ENCODE measurements at places on chromosomes 5 and 9.
A peak's percentile ranks its signal among the peaks of the same experiment; 100 is the strongest.

DNA sequence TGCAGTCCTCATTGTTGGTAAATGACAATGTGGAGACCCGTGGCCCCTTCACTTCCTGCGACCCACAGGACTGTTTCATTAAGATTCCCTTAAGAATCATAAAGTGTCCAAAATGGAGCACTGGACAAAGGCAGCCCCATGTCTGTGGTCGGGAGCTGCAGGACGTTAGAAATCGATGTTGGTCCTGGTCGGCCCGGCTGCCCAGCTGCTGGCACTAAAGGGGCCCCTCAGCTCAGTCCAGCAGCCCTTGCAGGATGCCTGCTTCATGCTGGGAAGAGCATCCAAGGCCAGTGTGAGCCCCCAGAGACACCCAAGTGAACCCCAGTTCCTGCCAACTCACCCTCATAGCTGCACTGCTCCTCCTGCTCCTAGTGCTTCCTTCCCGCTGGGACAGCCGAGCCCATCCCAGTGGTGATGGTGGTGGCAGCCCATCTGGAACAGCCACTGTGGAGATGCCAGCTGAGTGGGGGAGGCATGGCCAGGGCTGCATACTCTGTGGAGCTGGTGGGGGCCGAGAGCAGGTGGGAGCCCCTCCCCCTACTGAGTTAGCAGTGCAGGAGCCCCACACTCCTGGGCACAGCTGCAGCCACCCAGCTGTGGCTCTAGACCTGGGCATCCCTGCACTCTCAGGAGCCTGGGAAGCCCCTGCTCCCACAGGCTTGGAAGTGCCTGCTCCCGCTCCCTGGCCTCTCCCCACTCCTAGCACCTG, 168.0 kb upstream of the IRX2 start:
- no peak for DNase-seq

DNA sequence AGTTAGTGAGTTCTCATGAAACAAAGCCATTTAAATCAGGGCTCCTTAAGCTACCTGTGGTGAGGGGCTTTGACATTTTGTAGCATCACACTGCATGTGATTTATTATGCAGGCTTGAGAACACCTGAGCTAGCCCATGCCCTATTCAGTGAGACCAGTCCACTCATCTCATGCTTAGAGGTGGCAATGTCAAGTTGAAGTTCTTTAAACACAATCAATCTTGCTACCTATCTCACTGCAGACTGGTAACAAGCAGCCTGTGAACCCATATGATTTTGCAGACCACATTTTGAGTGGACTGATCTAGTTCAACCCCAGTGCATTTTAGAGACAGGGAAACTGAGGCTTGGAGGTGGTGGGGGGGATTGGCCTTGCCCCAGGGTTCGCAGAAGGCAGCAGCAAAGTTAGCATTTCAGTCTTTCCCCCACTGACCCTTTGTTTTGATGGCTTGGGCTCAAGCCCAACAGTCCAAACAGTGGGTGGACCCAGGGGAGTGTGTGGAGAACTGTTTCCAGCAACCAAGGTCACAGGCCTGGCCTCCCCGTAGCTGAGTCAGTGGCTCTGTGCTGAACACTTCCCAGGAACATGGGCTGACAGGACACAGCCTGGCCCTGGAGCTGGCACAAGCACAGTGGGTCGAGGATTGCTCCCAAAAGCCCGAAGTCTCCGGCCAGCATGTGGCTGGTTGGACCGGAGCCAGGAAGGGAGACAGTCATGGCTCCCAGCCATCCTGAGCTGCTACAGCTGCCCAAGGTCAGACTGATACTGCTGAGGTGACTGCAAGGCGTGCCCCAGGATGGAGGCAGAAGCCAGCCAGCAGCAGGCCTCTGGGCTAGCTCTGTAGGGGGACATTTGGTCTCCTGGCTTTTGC, 95.3 kb downstream of the RGS3 start:
- peak; percentile 55 for DNase-seq

GRCh38 chr9:109537288-109537687, 39.2 kb upstream of the PTPN3 start:
- no peak for DNase-seq

DNA sequence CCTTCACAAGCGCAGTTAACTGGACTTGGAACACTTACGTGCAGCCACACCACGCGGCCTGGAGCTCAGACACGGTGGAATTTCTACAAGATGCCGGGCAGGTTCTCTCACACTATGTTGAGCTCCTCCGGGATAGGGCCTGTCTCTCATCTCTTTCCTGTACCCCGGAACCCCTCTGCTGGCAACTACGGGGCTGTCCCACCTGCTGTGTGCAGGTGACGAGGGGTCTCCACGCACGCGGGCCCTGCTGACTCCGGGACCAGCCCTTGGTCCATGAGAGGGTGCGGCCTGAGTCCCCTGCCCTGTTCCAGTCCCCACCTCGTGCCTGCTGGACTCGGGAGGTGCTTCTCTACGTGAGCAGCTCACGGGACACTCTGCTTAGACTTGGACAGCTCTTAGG, 40.1 kb downstream of the SLC6A3 start:
- no peak for DNase-seq

- no peak for DNase-seq
These were observed 25.9 kb upstream of the CACNA1B start for GRCh38 chr9:137851516-137852267.

Data from small intestine (tissue), 16 donors.